ENCODE measurements at places on chromosomes 7 and 10. TPM values are rescaled to one million over a fixed set of nuclear protein-coding genes. Genes with fewer than 3 reads are reported as not detected.

Gene ASB10
- polyA plus RNA-seq = not detected

Gene CHAT
- polyA plus RNA-seq = not detected

Gene ZCCHC24
- 0.30 TPM for polyA plus RNA-seq

Gene SPDYE16
- not detected for polyA plus RNA-seq

Gene GSAP
- polyA plus RNA-seq = 12.5 TPM

Gene ELN
- polyA plus RNA-seq = not detected

Gene GNAT3
- polyA plus RNA-seq = not detected

Gene SLC16A12
- polyA plus RNA-seq = not detected

Gene STK17A
- polyA plus RNA-seq = 168 TPM

Gene GALNT17
- polyA plus RNA-seq = not detected

Gene NSUN5
- polyA plus RNA-seq = 39.9 TPM

Gene ZEB1
- 19.1 TPM for polyA plus RNA-seq

Gene HECTD2
- polyA plus RNA-seq = 0.37 TPM

Gene HDAC9
- polyA plus RNA-seq = not detected

Gene SORBS1
- polyA plus RNA-seq = 0.75 TPM

Gene GHRHR
- not detected for polyA plus RNA-seq

Gene ASB15
- 0.10 TPM for polyA plus RNA-seq

Gene CALML5
- polyA plus RNA-seq = not detected

Gene CNTNAP2
- 0.50 TPM for polyA plus RNA-seq

Gene TSPAN13
- polyA plus RNA-seq = 0.42 TPM

Gene INTS15
- polyA plus RNA-seq = 25.4 TPM

Gene UROS
- 55.8 TPM for polyA plus RNA-seq

Gene SFRP5
- polyA plus RNA-seq = not detected
